ENCODE measurements at places on chromosomes 7 and 10. TPM values are rescaled to one million over a fixed set of nuclear protein-coding genes. Genes with fewer than 3 reads are reported as not detected.

OR6B1 gene
- not detected for total RNA-seq

ITGB8 gene
- 30.5 TPM for total RNA-seq

CACNA2D1 gene
- total RNA-seq: 8.1 TPM

PAPSS2 gene
- total RNA-seq: 217 TPM

SRRM3 gene
- total RNA-seq: 1.5 TPM

Data from upper lobe of left lung (tissue), 6 donors.